ENCODE measurements at places on chromosomes 5 and 9.

DNA sequence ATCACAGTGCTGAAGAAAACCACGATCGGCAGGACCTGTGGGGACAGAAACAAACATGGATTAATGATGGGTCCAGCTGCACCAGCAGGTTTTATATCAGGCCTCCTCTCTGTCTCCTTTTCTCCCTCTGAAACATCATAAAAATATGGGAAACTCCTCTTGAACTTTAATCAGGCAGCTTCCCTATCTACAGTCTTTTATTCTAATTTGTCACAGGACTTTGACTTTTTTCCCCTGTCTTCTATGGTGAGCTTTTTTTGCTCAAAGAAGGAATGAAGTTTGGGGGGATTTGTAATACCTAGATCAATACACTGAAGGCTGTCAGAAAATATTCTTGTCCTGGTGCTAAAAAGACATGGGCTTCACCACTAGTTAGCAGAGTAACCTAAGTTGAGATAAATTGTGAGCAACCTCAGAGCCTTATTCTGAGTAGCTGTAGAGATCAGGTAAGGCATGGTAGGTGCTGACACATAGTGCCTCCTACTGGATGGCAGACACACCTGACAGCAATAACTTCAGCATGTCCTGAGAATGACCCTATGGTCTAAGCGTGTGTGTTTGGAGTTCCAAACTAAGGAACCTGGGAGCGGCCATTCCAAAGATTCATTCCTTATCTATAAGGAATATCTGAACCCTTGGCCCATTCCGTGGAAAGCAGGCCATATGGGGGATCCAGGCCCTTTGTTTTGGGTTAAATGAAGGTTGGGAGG lies 46.2 kb downstream of the SLC28A3 start:
- DNase-seq, result no peak

DNA sequence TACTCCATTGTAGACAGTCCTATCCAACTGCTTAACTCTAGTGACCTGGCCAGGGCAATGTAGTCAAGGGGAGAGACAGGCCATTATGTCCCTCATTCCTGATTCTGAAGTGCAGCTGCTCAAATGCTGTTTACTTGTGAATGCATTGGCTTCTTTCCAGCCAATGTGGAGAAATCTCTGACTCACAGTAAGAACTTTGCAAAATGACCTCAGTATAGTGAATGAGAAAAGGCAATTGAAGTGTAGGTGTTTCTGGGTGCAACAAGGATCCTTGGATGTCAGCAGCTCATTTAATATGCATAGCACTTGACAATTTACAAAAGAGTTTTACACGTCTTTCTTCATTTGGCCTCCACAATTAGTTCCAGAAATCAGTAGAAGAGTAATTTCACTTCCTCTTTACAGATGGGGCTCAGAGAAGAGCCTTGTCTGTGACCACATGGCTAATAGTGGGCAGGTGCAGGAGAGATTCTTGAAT lies 367.2 kb downstream of the OSTF1 start:
- no peak for DNase-seq

DNA sequence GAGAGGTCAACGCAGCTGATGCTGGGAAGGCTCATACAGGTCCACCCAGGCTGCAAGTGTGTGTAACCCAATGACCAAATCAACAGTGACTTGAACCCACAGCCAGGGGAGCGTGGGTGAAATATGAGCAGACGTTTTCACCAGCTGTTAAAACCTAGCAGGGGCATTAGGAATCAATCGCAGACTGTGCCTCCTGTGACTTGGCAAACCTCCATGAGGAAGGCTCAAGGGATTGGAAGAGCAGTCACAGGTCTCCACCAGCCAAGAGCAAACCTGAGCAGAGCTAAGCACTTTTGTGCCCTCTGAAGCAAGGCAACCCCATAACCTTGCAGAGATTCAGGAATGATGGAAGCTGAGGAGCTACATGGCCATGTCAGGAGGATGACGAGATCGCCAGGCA lies 25.5 kb downstream of the INSYN2B start:
- DNase-seq, result no peak

- DNase-seq, result no peak
Observed at GRCh38 chr9:136784249-136784996, 6.7 kb upstream of the TMEM141 start.

DNA sequence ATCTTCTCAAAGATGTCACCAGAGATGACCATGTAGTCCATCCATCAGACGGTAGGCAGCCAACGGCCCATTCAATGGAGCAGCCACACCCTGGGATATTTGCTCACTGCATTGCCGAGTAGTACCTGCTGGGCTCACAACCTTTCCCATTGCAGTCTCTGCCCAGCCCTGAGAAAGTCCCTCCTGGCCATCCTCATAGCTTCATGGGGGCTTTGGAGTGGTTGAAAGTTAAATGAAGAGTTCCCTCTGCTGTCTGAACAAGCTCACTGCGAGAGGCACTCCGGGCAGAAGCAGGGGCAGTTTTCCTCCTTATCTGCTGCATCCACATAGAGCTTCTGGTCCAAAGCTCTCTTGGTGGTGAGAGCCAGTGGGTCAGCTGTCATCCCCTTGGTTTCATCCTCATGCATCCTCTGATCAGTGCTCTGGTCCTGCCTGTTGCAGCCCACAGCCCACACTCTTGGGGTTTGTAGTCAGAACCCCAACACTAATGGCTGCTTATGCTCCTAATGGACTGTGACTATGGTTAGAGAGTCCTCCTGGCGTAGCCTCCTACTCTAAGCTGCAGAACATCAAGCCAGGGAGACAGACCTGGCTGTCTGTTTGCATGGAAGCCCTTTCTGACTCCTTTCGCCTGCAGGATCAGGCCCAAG lies 23.3 kb downstream of the TNFSF8 start:
- no peak for DNase-seq

DNA sequence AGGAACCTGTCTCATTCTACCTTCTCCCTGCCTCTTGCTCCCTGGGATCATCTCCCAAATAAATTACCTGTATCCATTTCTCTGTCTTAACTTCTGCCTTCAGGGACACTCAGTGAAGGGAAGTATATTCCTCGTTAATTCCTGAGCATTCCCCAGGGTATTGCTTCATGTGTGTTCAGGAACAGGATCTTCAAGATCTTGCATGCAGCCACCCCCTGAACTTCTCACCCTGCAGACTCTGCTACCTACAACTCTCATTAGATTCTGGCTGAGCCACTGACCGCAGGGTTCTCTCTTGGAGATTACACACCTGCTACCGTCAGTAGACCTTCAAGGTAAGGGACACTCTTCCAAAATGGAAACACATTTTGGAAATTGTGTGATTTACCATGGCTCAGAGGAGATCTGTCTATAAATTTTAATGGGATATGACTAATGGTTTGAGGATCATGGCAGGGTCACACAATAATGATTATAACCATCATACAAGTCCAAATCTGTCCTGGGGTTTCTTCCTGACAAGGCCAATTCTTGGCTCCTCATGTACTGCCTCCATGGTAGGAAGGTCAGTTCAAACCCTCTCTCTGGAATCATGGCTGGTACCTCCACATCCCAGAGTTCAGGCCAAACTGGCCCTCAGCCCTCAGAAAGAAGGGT lies 38.9 kb upstream of the UGCG start:
- DNase-seq, result no peak

DNA sequence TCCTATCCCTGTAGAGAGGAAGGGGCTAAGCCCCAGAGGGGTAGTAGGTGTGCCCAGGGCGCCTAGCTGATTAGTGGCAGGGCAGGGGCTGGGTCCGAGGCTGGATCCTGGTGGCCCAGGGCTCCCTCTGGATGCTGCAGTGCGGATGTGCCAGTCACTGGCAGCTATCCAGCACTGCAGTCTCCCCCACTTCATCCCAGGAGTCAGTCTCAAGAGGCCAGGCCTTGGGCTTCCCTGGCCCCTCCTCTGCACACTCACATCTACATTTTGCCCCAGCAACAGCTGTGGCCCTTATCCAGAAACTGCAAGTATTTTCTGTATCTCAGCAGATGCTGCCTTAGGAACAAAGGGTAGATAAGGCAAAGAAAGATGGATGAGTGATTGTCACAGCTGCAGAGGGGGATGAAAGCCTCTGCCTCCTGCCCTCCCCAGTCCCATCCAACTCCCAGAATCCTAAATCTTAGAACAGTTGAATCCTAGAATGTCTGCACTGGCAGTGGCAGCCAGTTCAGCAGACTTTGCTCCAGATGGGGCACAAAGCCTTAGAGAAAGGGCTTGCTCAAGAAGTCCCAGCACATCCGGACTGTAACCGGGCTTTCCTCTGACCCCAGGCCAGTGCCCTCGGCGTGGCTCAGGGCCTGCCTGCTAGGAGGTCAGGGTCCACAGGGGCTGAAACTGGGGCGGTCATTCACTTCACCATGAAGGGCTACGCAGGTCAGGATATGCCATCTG lies 1.6 kb downstream of the ANXA6 start:
- DNase-seq, result no peak

- DNase-seq, result no peak
Observed at GRCh38 chr5:112948458-112948857, 26.4 kb upstream of the REEP5 start.

DNA sequence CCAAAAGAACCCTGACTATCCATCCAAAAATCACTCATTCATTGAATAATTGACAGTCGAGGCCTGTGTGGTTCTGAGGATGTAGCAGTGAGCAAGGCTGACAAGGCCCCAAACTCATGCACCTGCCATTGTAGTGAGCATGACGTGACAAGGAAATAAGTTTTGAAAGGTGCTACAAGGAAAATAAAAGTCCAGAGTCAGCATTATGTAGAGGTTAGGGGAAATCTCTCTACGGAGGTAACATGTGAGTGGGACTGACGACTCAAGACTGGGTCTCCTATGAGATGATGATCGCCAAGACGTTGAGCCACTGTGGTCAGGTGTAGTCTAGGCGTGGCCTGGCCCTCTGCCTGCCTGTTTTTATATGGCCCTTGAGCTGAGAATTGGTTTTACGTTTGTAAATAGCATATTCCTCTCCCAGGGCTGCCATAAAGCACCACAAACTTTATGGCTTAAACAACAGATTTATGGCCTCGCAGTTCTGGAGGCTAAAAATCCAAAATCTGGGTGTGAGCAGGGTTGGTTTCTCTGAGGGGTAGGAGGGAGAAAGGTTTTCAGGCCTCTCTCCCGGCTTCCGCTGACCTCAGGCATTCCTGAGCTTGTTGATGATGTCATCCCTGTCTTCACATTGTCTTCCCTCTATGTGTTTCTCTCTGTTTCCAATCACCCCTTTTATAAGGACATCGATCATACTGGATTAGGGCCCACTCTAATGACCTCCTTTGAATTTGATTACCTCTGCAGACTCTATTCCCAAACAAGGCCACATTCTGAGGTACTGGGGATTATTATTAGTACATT lies 206.4 kb upstream of the EGFLAM start:
- no peak for DNase-seq

DNA sequence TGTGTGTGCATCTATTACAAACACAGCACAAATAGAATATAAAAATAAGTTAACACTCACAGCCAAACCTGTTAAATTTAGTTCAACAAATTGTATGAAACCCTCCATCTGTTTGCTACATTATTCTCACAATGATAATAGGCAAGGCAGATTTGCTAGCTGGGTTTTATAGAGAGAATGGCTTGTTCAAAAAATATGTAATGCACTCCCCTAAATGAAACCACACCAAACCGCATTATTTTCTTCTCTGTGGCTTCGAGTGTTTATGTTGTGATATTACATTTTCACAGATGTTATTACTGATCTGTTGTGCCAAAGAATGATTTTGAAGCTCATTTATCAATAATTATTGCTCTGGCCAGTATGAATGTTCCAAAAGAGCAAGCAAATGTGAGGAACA lies 92.9 kb downstream of the SPATA31D1 start:
- no peak for DNase-seq

- DNase-seq, result no peak
Observed at GRCh38 chr5:67173959-67174358, 22.6 kb downstream of the CD180 start.

- DNase-seq, result no peak
Observed at GRCh38 chr9:134618163-134618832, 23.3 kb upstream of the COL5A1 start.

- no peak for DNase-seq
Observed at GRCh38 chr5:10594591-10595210, 30.8 kb downstream of the ANKRD33B start.

DNA sequence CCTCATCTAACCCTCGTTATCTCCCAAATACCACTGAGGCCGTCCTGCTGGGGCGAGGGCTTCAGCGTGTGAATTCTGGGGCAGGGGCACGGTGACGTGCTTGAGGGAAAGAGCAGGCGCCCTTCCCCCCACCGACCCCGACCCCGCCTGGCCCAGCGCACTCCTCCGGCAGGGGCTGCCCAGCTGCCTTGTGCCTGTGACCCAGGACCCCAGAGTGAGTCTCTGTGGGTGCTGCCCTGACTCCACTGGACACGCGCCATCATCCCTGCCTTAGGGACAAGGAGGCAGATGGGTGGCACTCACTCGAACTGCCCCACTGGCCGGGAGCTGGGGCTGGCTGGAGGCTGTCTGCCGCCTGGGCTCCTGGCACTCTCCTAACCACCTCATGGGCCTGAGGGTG lies 136.2 kb upstream of the LPCAT1 start:
- no peak for DNase-seq

GRCh38 chr5:147046894-147047293 lies 168.3 kb upstream of the PPP2R2B start:
- no peak for DNase-seq

All from right renal pelvis (tissue), 4 donors.